ENCODE measurements at places on chromosomes 11 and 22. TPM values are rescaled to one million over a fixed set of nuclear protein-coding genes. Genes with fewer than 3 reads are reported as not detected.

GRCh38 chr22:35023692-35024363, 42.1 kb upstream of the ISX start:
- no peak overlapping the region for H3K4me3 ChIP-seq
- no peaks in the 10 kb centered on the region for H3K36me3 ChIP-seq
- no peak for DNase-seq
- no peak overlapping the region for H3K27ac ChIP-seq

GRCh38 chr11:62804310-62805075, 747 bp downstream of the NXF1 start:
- peak overlapping the region; percentile 98 for H3K4me3 ChIP-seq
- H3K4me1 ChIP-seq = peaks cover 28% of the 10 kb centered on the region
- H3K27ac ChIP-seq = peak overlapping the region; percentile 86
- no peaks in the 10 kb centered on the region for H3K27me3 ChIP-seq
- DNase-seq = no peak

- no peaks in the 10 kb centered on the region for H3K36me3 ChIP-seq
- H3K4me3 ChIP-seq = no peak overlapping the region
- H3K27ac ChIP-seq = no peak overlapping the region
- H3K4me1 ChIP-seq = no peaks in the 10 kb centered on the region
- no peaks in the 10 kb centered on the region for H3K27me3 ChIP-seq
Observed at GRCh38 chr11:120775986-120776951, 247.6 kb upstream of the TBCEL start.

UCP3 gene
- total RNA-seq = 0.14 TPM

PRR5L gene
- total RNA-seq = 11.8 TPM

- peak; percentile 26 for DNase-seq
- peaks cover 35% of the 10 kb centered on the region for H3K36me3 ChIP-seq
- H3K27me3 ChIP-seq = no peaks in the 10 kb centered on the region
Observed at GRCh38 chr11:64777449-64778222, 706 bp downstream of the SF1 start.

- no peak for DNase-seq
- peaks cover 3% of the 10 kb centered on the region for H3K4me1 ChIP-seq
- no peak overlapping the region for H3K4me3 ChIP-seq
- no peak overlapping the region for H3K27ac ChIP-seq
Observed at GRCh38 chr11:111770581-111771134, 4.5 kb upstream of the PPP2R1B start.

- H3K4me1 ChIP-seq = no peaks in the 10 kb centered on the region
- no peak for DNase-seq
- H3K36me3 ChIP-seq = peaks cover 4% of the 10 kb centered on the region
- H3K27ac ChIP-seq = no peak overlapping the region
- H3K4me3 ChIP-seq = no peak overlapping the region
Observed at GRCh38 chr11:100978939-100979338, 150.7 kb downstream of the PGR start.

DNA sequence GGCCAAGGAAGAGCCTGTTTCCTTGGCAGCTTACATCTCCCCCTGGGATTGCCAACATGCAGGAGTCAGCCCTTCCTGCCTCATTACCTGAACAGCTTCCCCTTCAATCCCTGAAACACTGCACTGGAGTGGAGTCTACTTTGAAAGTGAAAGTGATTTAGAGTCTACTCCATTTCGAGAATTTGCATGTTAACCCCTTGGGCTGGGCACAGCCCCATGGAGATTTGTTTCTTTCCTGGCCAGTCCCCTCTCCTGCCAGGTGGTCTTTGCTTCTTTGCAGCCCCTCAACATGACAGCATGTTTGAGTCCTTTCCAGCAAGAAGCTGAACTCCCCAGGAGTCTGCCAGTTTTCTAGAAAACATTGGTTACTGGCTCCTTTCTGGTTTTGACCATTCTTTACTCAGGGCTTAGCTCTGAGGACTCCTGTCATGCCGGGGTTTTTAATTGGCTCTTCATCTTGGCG, 59.9 kb downstream of the TRAF6 start:
- H3K27ac ChIP-seq = no peak overlapping the region
- no peaks in the 10 kb centered on the region for H3K27me3 ChIP-seq
- H3K4me1 ChIP-seq = peaks cover 64% of the 10 kb centered on the region
- DNase-seq = no peak
- H3K36me3 ChIP-seq = no peaks in the 10 kb centered on the region

GRCh38 chr11:69416143-69416515, 65.3 kb upstream of the LINC01488 start:
- DNase-seq = no peak
- H3K27ac ChIP-seq = no peak overlapping the region
- no peak overlapping the region for H3K4me3 ChIP-seq
- H3K27me3 ChIP-seq = no peaks in the 10 kb centered on the region

CCDC116 gene
- not detected for total RNA-seq

GRCh38 chr11:62439785-62440602, 21.2 kb downstream of the SCGB1A1 start:
- H3K4me3 ChIP-seq = peak overlapping the region; percentile 53
- peak overlapping the region; percentile 82 for H3K27ac ChIP-seq
- peaks cover 21% of the 10 kb centered on the region for H3K4me1 ChIP-seq

DNA sequence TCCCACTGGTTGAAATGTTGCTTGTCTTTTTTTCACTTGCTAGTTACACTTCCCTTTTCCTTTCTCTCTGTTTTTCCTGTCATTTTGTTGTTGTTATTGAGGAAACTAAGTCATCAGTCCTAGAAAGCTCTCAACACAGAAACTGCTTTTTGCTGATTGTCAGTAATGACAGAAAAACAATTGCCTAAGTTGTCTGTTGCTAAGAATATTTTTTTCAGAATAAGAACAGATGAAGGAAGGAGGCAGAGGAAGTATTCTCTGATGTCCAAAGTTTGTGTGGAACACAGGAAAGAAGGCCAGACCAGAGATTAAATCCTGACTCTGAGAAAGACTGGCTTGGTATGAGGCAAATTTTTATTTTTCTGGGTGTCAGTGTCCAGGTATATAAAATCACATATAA, 163.3 kb downstream of the CASP12 start:
- no peaks in the 10 kb centered on the region for H3K36me3 ChIP-seq
- no peaks in the 10 kb centered on the region for H3K4me1 ChIP-seq
- no peak overlapping the region for H3K4me3 ChIP-seq

DNA sequence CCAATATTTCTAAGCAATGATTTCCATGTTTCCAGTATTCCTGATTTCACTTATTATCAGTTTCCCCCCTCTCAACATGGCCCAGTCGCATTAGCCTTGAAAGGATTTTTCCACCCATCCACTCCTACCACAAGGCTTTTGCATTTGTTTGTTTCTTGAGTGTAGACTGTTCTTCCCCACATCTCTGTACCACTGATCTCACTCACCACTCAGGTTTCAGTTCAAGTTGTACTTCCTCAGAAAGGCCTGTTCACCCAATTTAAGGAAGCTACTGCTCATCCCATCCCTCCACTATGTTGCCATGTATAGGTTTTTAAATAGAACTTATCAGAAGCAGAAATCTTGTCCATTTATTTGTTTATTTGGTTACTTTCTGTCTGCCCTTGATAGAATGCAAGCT, 472.3 kb downstream of the FAM181B start:
- H3K27me3 ChIP-seq = no peaks in the 10 kb centered on the region
- no peak overlapping the region for H3K27ac ChIP-seq
- no peaks in the 10 kb centered on the region for H3K4me1 ChIP-seq
- no peak for DNase-seq
- no peaks in the 10 kb centered on the region for H3K36me3 ChIP-seq

ANGPTL5 gene
- total RNA-seq = 2.0 TPM

- no peaks in the 10 kb centered on the region for H3K4me1 ChIP-seq
- no peak overlapping the region for H3K27ac ChIP-seq
- no peak for DNase-seq
Observed at GRCh38 chr11:105236664-105237063, 97.1 kb upstream of the CARD18 start.

DNA sequence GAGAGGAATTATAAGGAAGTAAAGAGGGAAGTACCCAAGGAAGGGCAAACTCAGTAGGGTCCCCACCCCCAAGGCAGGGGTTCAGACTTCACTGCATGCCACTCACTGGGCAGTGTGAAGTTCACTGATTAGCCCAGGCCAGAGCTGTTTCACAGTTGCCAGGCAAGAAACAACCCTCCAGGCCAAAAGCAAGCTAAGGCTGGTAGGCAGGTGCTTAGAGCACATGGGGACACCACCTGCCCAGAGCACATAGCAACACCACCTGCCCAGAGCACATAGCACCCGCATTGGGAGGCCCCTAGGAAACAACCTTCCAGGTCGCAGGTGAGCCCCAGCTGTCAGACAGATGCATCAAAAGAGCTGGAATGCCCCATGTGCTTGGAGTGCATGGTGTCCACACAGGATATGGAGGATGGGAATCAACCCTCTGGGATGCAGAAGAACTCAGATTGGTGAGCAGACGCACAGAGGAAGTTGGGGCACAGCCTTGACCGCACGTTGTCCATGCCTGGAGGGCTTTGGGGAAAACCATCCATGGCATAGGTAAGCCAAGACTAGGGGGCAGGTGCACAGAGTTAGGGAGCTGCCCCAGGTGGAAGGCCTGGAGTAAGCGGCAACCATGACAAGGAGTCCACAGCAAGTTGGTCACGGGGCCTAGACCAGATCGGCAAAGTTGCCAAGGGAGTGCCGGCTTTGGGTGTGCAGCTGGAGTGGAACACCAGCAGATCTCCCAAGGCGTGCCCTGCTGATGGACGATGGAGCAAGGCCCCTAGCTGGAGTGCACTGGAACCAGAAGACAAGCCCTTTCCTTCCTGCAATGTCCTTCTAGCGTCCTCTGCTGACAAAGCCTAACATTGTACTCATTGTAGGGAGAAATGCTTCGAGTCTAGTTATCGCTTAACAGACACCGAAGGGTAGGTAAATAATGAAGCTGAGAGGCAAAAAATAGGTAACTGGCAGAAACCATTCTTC, 7.8 kb upstream of the TMEM216 start:
- no peak overlapping the region for H3K27ac ChIP-seq
- DNase-seq = no peak
- no peak overlapping the region for H3K4me3 ChIP-seq
- no peaks in the 10 kb centered on the region for H3K36me3 ChIP-seq
- H3K27me3 ChIP-seq = no peaks in the 10 kb centered on the region

- no peaks in the 10 kb centered on the region for H3K27me3 ChIP-seq
- no peak overlapping the region for H3K27ac ChIP-seq
- no peak for DNase-seq
- H3K36me3 ChIP-seq = no peaks in the 10 kb centered on the region
Observed at GRCh38 chr11:91773090-91773489, 451.5 kb upstream of the FAT3 start.

- peak overlapping the region; percentile 73 for H3K27ac ChIP-seq
- peaks cover 10% of the 10 kb centered on the region for H3K4me1 ChIP-seq
- H3K27me3 ChIP-seq = no peaks in the 10 kb centered on the region
Observed at GRCh38 chr11:95156133-95156721, 66.6 kb downstream of the ENDOD1 start.

GRCh38 chr11:488062-488461, 19.0 kb downstream of the RNH1 start:
- H3K27ac ChIP-seq = no peak overlapping the region
- H3K4me1 ChIP-seq = no peaks in the 10 kb centered on the region
- no peak for DNase-seq
- no peak overlapping the region for H3K4me3 ChIP-seq
- no peaks in the 10 kb centered on the region for H3K36me3 ChIP-seq

GRCh38 chr22:40635940-40636379, 559 bp downstream of the MRTFA start:
- H3K4me3 ChIP-seq = peak overlapping the region; percentile 95
- peak overlapping the region; percentile 79 for H3K27ac ChIP-seq
- no peaks in the 10 kb centered on the region for H3K36me3 ChIP-seq
- DNase-seq = no peak
- H3K27me3 ChIP-seq = no peaks in the 10 kb centered on the region

GRCh38 chr11:32772731-32773130, 21.7 kb downstream of the CCDC73 start:
- no peak overlapping the region for H3K4me3 ChIP-seq
- H3K27ac ChIP-seq = no peak overlapping the region
- no peaks in the 10 kb centered on the region for H3K36me3 ChIP-seq
- H3K4me1 ChIP-seq = no peaks in the 10 kb centered on the region
- DNase-seq = no peak

PTGDR2 gene
- total RNA-seq = 0.68 TPM

DNA sequence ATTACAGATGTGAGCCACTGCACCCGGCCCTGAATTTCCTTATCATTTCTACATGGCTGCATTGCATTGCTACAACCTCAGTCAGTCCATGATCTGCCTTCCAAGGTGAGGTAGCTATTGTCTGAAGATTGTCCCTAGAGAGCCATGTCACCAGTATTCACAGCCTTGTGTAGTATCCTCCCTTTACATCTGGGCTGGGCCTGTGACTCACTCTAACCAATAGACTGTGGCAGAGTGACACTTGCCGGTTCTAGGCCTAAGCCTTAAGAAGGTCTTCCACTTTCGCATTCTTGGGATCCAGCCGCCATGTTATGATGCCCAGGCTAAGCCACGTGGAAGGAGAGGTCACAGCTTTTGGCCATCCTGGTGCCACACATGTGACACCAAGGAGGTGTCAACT, 10.1 kb upstream of the PLEKHB1 start:
- no peak overlapping the region for H3K4me3 ChIP-seq
- no peak for DNase-seq
- H3K27me3 ChIP-seq = no peaks in the 10 kb centered on the region
- H3K4me1 ChIP-seq = no peaks in the 10 kb centered on the region

GRCh38 chr11:28729339-28729738, 621.2 kb downstream of the METTL15 start:
- no peak overlapping the region for H3K27ac ChIP-seq
- no peaks in the 10 kb centered on the region for H3K36me3 ChIP-seq

TMA7B gene
- not detected for total RNA-seq

- no peak overlapping the region for H3K27ac ChIP-seq
- DNase-seq = no peak
- H3K4me1 ChIP-seq = no peaks in the 10 kb centered on the region
- no peaks in the 10 kb centered on the region for H3K27me3 ChIP-seq
- H3K36me3 ChIP-seq = no peaks in the 10 kb centered on the region
Observed at GRCh38 chr11:39541945-39542351, 1917.5 kb downstream of the LRRC4C start.

DNA sequence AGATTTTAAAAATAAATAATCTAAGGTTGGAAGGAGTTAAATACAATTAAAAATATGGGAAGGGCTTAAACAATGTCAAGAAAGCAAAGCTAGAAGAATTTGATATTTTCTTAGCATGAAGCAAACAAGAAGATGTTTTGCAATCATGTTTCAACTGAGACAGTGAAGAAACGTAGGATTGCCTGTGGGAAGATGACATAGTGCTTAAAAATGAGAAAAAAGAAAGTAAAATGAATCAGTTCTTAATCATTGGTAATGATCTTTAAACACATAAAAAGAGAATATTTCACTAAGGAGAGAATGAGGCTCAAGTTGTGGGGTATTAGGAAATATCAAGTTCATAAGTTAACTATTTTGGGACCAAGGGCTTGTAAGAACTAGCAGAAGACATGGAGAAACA, 855.0 kb downstream of the METTL15 start:
- H3K4me3 ChIP-seq = no peak overlapping the region
- DNase-seq = no peak
- no peaks in the 10 kb centered on the region for H3K36me3 ChIP-seq

GRCh38 chr11:28981381-28981780, 873.2 kb downstream of the METTL15 start:
- H3K27ac ChIP-seq = no peak overlapping the region
- DNase-seq = no peak
- H3K27me3 ChIP-seq = no peaks in the 10 kb centered on the region
- no peaks in the 10 kb centered on the region for H3K4me1 ChIP-seq
- no peak overlapping the region for H3K4me3 ChIP-seq
- no peaks in the 10 kb centered on the region for H3K36me3 ChIP-seq

UQCC3 gene
- total RNA-seq = 7.3 TPM

Measured in thoracic aorta (tissue), 2 donors.